ENCODE measurements at places on chromosomes 13 and 19. TPM values are rescaled to one million over a fixed set of nuclear protein-coding genes. Genes with fewer than 3 reads are reported as not detected.

Gene USF2
- 232 TPM for total RNA-seq

Gene GPR18
- total RNA-seq = 31.3 TPM

Gene CCNA1
- not detected for total RNA-seq

Gene FXYD7
- total RNA-seq = 6.4 TPM

- no peak overlapping the region for H3K4me3 ChIP-seq
- no peak overlapping the region for H3K27ac ChIP-seq
- H3K4me1 ChIP-seq = peaks cover 18% of the 10 kb centered on the region
- no peaks in the 10 kb centered on the region for H3K27me3 ChIP-seq
These were observed 8.6 kb downstream of the PRKCSH start for GRCh38 chr19:11444059-11444458.

GRCh38 chr13:33639626-33640080, 178.3 kb upstream of the RFC3 start:
- no peak overlapping the region for H3K27ac ChIP-seq
- no peak for DNase-seq
- no peak overlapping the region for H3K4me3 ChIP-seq
- peaks cover 6% of the 10 kb centered on the region for H3K27me3 ChIP-seq

All from naive thymus-derived CD8-positive, alpha-beta T cell (primary cell).